ENCODE measurements at places on chromosomes 6 and 20.

GRCh38 chr20:52746190-52746589 is 226.0 kb upstream of the TSHZ2 start:
- DNase-seq = no peak

DNA sequence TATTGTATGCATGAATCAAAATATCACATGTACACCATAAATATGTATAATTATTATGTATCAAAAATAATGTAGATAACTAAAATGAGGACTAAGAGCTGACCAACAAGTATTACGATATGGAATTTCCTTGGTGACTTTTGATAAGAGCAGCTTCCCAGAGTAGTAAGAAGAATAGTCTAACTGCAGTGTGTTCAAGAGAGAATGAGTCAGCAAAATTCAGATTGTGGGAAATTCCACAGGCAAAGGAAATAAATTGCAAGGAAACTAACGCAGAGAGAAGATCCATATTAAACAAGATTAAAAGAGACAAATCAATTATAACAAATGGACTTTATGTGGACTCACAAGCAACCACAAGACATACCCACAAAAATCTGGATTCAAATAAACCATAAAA is 26.4 kb downstream of the FRK start:
- no peak for DNase-seq

DNA sequence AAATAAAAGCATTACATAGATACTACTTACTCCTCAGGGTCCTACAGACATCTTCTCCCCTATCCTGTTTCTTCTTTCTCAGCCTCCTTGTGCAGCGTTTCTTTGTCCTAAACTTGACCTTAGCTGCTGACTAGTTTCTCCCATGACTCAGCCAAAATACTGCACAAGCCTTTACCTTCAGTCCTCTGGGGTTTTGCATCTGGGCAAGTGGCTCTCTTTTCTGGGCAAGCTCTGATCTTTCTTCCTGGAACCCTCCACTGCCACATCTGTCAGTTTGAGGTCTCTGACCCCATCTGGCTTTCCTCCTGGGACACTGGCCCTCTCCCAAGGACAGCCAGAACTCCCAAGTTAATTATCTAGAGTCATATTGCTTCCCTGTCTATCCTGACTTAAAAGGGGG is 838.4 kb downstream of the DHX35 start:
- no peak for DNase-seq

DNA sequence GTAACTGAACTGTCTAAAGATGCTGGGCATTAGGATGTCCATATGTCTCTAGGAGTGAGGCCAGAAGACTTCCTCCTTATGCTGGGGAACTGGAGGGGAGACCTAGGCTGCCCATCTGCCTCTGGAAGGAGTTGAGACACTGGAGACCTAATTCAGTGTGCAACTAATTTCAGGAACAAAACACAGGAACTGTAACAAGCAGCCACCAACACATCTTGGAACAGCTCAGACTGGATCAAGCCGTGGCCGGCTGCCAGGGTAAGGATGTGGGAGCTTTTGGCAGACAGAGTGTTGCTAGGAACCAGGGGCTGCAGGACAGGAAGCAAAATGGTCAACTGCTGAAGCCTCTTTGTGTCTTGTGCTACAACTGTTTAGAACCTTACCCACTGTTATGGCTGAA is 16.4 kb upstream of the MAS1 start:
- DNase-seq = peak; percentile 8

DNA sequence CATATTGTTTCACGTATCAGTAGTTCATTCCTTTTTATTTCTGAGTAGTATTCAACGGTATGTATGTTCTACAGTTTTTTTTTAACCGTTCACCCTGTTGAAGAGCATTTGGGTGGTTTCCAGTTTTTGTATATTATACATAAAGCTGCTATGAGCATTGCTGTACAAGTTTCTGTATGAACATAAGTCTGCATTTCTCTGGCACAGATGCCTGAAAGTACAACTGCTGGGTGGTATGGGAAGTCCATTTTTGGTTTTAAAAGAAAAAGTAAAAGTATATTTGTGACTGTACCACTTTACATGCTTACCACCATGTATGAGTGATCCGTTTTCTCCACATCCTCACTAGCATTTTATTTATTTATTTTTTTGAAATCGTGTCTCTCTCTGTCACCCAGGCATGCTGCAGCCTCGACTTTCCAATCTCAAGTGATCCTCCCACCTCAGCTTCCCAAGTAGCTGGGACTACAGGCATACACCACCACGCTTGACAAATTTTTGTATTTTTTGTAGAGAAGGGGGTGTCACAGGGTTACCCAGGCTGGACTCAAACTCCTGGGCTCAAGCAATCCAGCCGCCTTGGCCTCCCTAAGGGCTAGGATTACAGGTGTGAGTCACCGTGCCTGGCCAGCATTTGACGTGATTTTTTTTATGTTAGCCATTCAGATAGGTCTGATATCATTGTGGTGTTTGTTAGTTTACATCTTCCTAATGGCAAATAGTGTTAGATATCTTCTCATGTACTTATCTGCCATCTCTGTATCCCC is 11.0 kb upstream of the SIM1 start:
- DNase-seq = no peak

- no peak for DNase-seq
These were observed 5.1 kb downstream of the IGF2R start for GRCh38 chr6:159973951-159974350.

DNA sequence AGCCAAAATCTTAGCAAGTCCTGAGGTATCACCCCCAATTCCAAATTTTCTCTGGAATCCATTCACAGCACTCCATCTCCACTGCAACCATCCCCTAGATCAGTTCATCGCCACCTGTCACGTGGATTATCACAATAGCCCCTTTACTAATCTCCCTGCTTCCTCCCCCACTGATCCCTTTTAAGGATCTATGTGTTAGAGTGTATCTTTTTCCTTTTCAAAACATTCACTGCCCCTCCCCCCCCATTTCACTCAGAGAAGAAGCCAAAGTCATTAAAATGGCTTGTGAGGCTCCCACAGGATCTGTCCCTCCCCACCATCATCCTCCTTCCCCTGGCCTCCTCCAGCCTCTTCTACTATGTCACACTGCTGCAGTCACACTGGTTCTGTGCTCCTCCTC is 18.4 kb upstream of the SPAG4 start:
- no peak for DNase-seq

GRCh38 chr20:2820896-2821869 is 5.0 kb downstream of the TMEM239 start:
- DNase-seq = no peak

DNA sequence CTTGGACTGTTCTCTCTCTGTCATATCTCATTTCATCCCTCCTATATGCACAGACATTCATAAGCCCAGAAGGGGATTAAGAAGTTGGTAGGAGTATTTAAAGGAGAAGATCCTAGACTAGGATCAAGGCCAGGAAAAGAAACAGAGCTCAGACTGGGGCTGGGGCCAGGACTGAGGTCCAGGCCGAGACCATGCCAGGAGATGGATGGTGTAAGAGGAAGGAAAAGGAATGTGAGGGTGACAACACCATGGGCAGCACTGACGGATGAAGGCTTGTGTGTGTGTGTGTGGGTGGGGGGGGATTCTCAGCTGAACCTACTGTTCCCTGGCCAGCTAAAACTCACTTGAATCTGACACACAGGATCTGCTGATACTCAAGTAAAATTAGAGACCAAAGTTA is 182.1 kb downstream of the KIF6 start:
- DNase-seq = no peak

DNA sequence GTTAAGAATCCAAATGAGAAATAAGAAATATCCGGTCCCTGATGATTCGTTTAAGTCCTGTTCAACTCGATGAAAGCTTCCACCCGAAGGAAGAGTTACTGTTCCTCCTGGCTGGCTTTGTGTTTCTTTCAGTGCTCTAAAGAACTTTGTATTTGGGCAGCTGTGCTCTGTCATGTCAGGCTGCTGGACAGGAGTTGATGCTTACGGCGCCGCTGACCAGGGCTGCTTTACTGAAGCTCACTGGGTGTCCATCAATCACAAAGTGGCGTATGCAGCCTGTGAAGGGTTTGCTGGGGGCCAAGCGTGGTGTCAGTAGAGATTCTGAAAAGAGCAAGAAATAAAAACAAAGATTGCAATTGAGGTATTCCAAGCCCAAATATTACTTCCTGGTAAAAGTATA is 21.9 kb downstream of the FAM229B start:
- DNase-seq = no peak

DNA sequence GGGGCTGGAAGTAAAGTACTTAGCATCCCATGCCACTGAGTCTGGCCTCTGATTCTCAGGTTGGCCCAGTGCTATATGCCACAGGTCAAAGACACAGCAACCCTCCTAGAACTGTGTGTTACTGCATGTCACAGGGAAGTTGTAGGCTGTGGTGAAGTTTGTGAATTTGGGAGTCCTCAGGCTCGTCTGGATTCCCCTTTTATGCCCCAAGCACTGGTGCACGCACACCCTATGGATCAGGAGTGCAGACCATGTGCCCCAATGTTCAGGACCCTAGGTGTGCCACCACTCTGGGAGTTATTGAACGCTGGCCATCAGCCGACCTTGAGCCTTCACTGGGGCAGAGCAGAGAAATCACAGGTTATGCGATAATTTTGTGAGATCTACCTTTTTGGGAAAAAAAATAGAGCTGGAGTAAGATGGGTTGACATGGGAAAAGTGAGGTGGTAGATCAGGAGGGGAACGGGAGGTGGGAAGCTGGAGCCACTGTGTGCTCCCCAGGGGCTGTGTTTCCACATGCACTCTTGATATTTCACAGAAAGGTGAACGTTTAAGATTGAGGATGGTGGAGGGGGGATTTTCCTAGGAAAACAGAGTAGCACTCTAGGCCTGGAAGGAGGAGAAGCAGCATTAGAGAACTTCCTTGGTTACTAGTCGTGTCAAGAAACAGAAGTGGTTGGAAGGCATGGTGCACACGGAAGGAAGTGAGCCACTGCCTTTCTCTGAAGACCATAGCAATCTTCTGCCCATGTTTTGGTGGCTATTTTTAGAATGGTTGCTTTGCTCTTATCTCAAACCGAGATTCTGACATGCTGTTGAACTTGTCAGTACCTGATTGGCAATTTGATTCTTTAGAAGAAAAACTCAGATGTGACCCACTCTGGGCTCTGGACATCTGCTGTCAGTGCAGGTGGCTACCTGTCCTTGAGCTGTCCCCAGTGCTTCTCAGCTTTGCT is 44.1 kb downstream of the DUSP22 start:
- DNase-seq = no peak

DNA sequence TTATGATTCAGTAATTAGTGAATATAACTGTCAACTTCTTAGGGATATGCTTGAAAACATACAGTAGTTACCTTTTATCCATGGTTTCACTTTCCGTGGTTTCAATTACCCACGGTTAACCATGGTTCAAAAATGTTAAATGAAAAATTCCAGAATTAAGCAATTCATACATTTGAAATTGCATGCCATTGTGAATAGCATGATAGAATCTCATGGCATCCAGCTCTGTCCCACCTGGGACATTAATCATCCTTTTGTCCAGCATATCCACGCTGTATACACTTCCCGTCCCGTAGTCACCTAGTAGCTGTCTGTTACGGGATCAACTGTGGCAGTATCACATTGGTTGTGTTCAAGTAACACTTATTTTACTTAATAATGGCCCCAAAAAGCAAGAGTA is 781.7 kb upstream of the CITED2 start:
- no peak for DNase-seq

- DNase-seq = no peak
These were observed 258.9 kb downstream of the GJA1 start for GRCh38 chr6:121694389-121694788.

- DNase-seq = no peak
These were observed 89.9 kb downstream of the GPR6 start for GRCh38 chr6:110067837-110068591.

- no peak for DNase-seq
These were observed 3.3 kb downstream of the VEGFA start for GRCh38 chr6:43773050-43773979.

GRCh38 chr6:143078468-143079324 is 18.0 kb downstream of the AIG1 start:
- no peak for DNase-seq

DNA sequence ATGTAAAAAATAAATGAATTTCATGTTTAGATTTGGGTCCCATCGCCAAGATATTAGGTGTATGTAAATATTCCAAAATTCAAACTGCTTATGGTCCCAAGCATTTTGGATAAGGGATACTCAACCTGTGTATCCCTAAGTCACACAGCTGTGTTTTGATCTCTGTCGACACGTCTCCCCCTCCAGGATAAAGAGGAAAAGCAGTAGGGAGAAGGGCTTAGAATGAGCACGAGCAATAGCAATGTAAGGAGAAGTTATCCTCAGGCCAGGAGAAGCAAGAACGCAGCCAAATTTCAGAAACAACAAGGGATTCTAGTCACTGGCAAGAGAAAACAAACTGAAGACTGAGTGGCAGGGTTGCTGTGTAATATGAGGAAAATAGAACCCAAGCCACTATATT is 181.2 kb downstream of the AIG1 start:
- DNase-seq = no peak

GRCh38 chr6:170051229-170052172 is 239.4 kb downstream of the DLL1 start:
- DNase-seq = no peak

GRCh38 chr20:56229812-56230211 is 18.7 kb upstream of the MC3R start:
- DNase-seq = no peak

GRCh38 chr6:154938221-154938580 is 56.9 kb upstream of the TIAM2 start:
- no peak for DNase-seq

DNA sequence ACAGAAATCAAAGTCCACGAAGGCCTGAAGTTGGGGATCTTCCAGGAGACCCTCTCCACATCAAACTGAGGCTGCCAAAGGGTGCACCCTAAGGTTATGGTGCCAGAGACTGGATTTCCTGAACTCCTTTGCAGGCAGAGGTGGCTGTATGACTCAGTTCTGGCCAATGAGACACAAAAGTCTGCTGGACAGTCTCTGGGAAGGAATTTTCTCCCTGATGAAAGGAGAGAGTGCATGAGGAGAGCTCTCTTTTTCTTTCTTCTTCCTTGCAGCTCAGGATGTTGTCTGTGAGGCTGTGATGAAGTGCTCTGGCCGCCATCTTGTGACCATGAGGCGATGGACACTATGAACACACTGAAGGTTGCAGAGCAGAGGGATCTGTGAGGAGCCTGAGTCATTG is 85.2 kb downstream of the MDGA1 start:
- no peak for DNase-seq

DNA sequence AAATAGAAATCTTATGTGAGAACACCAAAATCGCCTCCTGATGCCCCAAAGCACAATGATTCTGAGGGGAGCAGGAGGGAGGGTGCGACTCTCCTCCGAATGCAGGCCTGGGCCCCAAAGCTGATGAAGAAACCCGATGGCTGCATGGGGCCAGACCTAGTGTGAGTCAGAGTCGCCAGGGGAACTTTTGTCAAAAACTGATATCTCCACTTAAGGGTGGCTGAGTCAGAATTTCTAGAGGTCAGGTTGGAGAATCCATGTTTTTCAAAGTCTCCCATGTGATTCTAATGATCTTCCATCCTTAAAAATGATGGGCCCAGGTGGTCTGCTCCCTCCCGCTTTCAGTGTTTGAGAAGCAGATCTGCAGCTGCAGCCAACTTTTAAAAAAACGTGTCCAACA is 172.8 kb downstream of the BACH2 start:
- no peak for DNase-seq
